ENCODE measurements at places on chromosomes 4 and X.

DNA sequence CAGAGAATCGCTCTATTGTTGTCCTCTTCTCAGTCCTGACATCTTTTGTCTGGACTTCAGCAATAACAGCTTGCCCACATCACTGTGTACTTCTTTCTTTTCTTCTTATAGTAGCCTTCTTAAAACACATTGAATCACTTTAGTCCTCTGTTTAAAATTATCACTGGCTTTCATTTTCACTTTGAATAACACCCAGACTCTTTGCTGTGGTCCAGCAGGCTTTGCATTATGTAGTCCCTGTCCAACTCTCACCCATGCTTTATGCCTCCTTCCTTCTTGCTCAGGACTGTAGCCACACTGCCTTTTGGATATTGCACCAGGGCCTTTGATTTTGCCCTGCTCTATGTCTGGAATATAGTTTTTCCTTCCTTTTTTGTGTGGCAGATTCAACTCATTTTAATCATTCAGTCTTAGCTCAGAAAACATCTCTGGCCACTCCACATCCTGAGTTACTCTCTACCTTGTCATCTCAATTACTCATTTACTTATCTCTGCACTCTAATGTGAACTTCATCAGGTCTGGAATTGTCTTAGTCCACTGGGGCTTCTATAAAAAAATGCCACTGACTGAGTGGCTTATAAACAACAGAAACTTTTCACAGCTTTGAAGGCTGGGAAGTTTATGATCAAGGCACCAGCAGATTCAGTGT lies 168.2 kb downstream of the C4orf33 start:
- DNase-seq, result no peak

- no peak for DNase-seq
Observed at GRCh38 chr4:186514271-186514950, 41.0 kb downstream of the MTNR1A start.

GRCh38 chrX:69067841-69068240 lies 97.4 kb downstream of the PJA1 start:
- DNase-seq, result no peak

DNA sequence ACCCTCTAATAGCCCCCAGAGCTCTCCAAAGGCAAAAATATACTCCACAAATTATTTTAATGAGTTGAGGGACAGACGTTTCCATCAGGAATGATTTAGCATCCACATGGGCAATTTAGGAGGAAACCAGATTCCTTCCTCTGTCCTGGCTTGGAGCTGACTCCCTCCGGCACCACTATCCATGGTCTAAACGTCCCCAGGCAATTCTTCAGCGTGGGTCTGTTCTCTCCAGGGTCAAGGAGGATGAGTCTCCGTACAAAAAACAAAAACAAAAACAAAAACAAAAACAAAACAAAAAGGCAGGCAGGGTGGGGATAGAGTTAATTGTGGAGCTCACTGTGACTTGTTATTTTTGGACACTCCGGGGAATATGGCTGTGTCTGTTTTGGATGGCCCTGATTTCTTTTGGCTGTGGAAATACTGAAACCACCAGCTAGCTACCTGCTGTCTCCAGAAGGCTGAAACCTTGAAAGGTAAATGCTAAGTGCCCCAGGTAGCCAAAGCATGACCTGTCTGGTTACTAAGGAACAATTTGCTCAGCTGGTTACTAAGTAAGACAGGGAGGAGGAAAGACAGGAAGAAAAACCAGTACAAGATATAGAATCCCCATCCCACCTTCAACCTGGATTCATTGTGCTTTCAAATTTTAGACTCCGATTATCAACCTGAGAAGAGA lies 419.1 kb upstream of the LCORL start:
- no peak for DNase-seq

DNA sequence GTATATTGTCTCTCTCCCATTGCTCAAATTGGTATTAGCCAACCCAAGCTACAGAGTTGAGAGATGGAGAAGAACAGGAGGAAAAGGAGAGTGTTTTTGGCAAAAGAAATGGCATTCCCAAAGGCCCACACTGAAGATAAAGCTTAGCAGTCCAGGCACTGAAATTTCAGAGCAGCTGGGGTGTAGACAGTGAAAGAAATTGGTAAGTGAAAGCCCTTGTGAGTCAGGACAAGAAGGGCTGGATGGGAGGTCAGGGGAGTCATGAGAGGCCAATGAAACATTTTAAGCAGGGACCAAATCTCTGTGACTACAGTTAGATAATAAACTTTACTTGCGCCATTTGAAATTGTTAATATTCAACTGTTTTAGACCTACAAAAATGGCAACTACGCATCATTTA lies 177.7 kb downstream of the ADAMTS3 start:
- no peak for DNase-seq

DNA sequence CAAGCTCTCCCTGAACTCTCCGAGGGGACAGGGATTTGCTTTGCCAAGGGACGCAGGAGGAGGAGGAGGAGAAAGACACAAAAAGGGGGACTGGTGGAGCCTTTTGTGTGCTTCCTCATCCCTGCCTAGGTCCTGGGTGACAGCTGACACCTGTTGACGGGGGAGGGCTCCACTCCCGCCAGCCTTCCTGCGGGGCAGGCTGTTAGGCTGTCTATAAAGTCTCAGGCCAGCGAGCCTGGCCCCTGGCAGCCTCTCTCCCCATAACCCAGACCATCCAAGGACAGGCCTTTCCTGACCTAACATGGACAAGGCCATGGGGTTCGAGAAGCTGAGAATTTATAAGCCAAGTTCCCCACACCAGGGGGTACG lies 832 bp upstream of the EVC2 start:
- no peak for DNase-seq

GRCh38 chrX:1727531-1728027 lies 112.7 kb downstream of the ASMT start:
- peak; percentile 54 for DNase-seq

GRCh38 chr4:159101988-159102621 lies 774 bp upstream of the RAPGEF2 start:
- no peak for DNase-seq

DNA sequence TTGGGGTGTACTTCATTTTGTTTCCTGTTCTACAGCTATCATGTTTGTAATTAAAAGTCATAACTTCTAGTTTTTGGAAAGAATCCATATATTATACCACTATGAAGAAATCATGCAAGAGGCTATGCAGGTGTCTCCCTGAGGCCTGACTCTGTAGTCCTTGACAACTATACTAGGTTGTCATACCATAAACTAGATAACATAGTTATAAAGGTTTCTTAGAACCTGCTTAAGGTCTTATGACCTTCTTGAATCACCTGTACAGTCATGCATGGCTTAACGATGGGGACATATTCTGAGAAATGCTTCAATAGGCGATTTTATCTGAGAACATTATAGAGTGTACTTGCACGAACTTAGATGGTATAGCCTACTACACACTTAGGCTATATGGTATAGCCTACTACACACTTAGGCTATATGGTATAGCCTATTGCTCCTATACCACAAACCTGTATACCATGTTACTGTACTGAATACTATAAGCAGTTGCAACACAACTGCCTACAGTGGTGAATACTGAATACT lies 3.3 kb downstream of the PWWP3B start:
- DNase-seq, result no peak

DNA sequence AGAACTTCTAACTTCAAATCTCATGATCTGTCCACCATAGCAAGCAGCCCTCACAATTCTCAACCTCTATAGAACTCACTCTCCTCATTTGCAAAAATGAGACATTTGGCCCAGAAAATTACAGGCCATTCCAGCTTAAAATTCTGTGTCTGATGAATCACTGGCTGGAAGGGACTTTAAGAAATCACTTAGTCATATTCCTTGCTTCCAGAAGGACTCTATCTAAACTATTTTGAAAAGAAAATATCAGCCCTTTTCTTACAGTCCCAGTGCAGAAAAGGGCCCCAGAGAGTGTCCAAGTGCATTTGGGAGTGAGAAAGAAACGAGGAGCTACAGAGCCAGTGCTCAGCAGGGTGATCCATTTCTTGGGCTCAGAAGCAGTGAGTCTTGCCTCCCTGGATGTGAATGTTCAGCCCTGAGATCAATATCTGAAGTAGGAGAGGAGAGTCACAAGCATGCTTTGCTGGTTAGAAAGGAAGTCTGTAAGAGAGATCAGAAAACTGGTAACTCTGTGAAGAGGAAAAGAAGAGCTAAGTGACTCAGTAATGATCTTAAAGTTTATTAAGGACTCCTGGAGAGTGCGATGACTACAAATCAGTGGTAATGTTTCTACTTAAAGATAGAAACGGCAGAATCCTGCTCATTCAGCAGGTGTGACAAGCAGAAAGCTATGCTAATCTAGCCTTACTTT lies 139.8 kb downstream of the PALLD start:
- peak; percentile 92 for DNase-seq

DNA sequence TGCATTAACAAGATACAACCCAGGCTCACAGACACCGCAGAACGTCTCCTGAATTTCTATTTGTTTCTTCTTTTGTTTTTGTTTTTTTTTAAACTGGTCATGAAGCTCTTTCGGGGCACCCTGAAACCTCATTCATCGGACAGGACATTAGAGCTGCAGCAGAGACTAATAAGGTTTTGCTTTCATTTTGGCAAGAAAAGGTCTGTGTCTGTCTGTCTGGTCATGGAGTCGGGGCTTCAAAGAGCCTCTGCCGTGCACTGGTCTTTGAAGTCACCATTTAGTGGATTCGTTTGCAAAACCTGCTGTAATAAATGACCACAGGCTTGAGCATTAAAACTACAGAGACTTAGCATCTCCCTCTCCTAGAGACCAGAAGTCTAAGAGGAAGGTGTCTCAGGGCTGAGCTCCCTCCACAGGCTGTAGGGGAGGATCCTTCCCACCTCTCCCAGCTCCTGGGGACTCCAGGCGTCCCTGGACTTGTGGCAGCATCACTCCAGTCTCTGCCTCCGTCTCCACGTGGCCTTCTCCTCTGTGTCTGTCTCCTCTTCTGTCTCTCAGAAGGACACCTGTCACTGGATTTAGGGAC lies 247.5 kb downstream of the CRLF2 start:
- DNase-seq, result no peak

DNA sequence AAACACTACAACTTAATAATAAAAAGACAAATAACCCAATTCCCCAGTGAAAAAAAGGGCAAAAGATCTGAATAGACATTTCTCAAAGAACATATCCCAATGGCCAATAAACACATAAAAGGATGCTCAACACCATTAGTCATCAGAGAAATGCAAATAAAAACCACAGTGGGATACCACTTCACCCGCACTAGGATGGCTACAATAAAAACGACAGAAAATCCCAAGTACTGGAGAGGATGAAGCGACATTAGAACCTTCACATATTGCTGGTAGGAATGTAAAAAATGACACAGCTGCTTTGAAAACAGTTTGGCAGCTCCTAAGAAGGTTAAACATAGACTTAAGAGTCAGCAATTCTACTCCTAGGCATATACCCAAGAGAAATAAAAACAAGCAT lies 140.6 kb upstream of the ARX start:
- peak; percentile 9 for DNase-seq

- no peak for DNase-seq
Observed at GRCh38 chr4:149752729-149753128, 62.9 kb downstream of the IQCM start.

GRCh38 chr4:123597586-123597985 lies 201.0 kb downstream of the SPRY1 start:
- DNase-seq, result peak; percentile 68

GRCh38 chrX:21985332-21985777 lies 44.8 kb downstream of the SMS start:
- peak; percentile 77 for DNase-seq

GRCh38 chr4:1091561-1091995 lies 21.8 kb downstream of the RNF212 start:
- DNase-seq, result no peak

- DNase-seq, result no peak
Observed at GRCh38 chrX:11449613-11450012, 156.4 kb downstream of the AMELX start.

DNA sequence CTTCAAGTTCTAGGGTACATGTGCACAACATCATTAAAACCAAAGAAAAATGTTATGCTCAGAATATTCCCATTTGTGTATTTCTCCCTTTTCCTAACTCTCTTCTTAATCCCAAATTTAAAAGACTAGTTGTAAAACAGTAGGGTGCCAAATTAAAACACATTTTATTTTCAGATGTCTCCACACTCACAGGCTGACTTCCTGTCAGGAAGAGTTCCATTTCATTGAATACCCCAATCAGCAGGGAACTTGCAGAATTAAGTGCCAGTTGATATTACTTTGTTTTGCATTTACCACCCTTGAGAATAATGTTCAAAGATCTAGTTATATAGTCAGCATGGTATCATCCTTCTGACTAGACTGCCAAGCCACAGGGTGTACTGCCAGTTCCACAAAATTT lies 207.9 kb downstream of the MAB21L2 start:
- DNase-seq, result no peak

DNA sequence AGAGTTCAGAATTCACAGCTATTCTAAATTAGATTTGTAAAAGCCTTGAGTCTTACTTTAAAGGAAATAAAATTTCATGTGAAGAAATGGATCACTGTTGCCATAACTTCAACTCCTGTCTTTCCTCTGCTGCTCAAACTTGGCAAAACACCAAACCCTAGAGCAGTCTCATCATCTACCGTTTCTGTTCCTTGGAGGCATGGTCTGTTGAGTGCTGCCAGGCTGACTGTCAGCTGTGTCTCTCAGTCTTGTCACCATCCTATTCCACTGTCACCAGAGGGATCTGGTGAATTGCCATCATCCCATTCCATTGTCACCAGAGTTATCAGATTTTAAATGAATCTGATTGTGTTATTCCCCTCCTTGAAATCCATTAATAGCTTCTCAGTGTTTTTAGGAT lies 55.6 kb downstream of the STIM2 start:
- DNase-seq, result peak; percentile 48

DNA sequence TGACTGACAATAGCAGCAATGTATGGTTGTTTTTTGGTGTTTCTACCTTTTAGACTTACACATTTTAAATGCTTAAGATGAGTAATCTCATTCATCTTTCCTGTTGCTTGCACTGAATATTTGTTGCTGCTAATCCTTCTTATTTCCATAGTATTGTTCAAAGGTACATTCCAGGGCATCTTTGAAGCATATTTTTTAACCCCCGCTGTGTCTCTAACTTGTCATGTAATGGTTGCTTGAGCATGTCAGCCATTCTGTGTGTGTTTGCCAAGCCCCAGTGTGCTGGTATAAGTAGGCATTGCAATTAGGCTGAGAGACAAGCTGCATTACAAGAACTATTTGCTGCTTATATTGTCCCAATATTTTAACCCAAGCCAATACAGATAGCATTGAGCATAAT lies 87.9 kb downstream of the IL1RAPL1 start:
- no peak for DNase-seq

GRCh38 chr4:186736466-186736865 lies 12.8 kb upstream of the FAT1 start:
- DNase-seq, result no peak

DNA sequence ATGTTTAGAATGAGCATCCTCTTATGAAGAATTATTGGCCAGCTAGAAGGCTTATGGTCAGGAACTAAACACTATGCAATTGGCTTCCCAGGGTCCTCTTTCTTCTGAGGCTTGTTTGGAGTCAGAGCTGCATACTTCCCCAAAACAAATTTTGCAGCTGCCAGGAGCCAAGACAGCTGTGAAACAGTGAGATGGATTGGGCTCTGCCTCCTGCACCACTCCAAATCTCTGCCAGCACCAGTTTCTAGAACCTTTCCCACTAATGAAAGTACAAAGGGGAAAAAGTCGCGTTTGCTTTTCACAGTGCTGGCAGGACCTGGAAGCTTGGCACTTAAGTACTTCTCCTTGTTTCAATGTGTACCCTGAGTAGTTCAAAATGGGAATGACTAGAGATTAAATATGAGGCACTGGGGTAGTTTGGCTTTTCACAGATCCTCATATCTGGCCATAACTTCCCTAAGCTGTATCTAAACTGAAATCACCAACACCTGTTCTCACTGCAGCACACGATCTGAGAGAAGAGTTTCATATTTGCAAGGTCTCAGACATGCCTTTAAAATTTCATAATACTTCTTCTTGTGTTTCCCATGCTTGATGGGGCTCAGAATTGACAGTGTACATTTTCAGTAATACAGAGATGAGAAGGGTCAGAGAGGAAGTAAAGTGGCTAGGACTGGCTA lies 20.7 kb upstream of the AR start:
- no peak for DNase-seq
